ENCODE measurements at places on chromosomes 2 and 18.
A peak's percentile ranks its signal among the peaks of the same experiment; 100 is the strongest.

DNA sequence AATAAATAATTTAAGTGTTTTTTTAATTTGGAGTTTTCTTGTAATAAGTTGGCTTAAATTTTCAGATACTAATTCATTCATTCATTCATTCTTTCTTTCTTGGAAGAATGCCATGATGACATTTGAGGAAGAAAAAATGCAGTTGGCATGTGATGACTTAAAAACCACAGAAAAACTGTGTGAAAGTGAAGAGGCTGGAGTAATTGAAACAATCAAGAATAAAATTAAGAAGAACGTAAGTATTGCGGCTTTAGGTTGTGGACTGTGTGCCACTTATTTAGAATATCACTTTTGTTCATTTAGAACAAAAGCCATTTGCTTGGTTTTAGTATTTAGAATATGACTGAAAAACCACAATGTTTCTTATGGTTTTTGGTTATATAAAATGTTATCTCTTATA lies 51.4 kb downstream of the TTC39C start:
- no peak for DNase-seq

GRCh38 chr2:109173311-109174171 lies 44.5 kb downstream of the SH3RF3 start:
- DNase-seq, result no peak

DNA sequence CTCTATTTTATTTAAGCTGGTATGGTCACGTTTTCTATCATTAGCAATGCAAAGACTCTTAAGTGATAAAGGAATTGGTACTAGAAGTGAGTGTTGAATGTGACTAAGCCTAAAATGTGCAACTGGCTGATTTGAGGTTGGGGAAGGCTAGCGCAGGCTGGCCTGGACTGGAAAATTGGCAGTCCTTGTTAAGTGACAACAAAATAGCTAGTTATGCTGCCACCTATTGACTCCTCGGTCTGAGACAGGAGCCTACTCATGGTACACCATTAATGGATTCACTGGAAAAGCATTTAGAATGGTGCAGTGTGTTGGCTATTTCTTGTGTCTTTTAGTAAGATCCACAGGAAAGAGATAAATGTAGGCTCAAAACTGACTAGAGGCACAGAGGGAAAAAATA lies 5.7 kb upstream of the WIPF1 start:
- DNase-seq, result peak; percentile 63

- no peak for DNase-seq
Observed at GRCh38 chr2:218827701-218828476, 3.7 kb downstream of the PRKAG3 start.

DNA sequence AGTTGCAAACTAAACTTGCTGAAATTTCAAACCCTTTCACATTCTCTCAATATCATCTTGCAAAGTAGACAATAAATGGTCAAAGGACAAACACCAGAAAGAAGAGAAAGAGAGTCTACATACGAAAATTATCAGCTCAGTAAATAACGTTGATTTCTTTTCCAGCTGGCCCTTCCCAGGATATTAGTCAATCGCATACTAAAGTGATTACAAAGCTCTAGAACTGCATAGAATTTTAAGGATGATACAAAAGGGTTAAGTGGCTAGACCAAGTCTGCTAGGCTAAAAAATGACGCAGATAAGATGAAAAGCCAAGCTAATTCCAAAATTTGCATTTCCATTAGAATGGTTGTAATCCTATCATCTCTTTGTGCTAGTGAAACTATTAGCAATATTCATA lies 405.7 kb downstream of the FBXO15 start:
- no peak for DNase-seq

- DNase-seq, result no peak
Observed at GRCh38 chr18:57023275-57023882, 123.5 kb upstream of the BOD1L2 start.

- no peak for DNase-seq
Observed at GRCh38 chr2:26530696-26531095, 52.8 kb upstream of the OTOF start.

DNA sequence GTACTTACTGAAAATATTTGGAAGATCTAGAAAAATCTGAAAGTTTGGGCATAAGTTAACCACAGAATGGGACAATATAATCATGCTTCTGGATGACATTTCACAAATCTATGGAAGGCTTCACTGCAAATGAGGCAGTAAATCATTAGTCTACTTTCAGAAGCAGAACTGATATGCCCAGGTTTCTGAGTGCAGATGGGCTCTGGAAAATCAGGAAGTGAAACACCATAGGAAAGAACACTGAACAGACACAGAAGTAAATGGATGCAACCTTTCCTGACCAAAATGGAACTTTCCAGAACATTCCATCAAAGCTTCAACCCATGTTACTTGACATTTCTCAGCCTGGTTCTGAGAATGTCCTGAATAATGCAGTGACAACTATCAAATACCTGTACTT lies 55.1 kb downstream of the KCNG3 start:
- no peak for DNase-seq

Data from CD4-positive, alpha-beta T cell treated with Interleukin-15 for 1 hour (primary cell).